Adrenal gland (tissue), 19 donors: ENCODE measurements at places on chromosomes 13 and 19. TPM values are rescaled to one million over a fixed set of nuclear protein-coding genes. Genes with fewer than 3 reads are reported as not detected.

The SYNGR4 gene
- polyA plus RNA-seq = not detected

The LIM2 gene
- polyA plus RNA-seq = not detected

The SPPL2B gene
- polyA plus RNA-seq = 208 TPM

The ODAD3 gene
- polyA plus RNA-seq = 3.1 TPM
